ENCODE measurements at places on chromosomes 1 and 21. TPM values are rescaled to one million over a fixed set of nuclear protein-coding genes. Genes with fewer than 3 reads are reported as not detected.

Gene FMO3
- polyA plus RNA-seq, result not detected

Gene ADAM30
- not detected for polyA plus RNA-seq

Gene C8A
- not detected for polyA plus RNA-seq

Gene TTC34
- polyA plus RNA-seq, result not detected

Gene TMEM200B
- 18.7 TPM for polyA plus RNA-seq

Gene ZNF697
- polyA plus RNA-seq, result 0.25 TPM

Gene PROK1
- polyA plus RNA-seq, result not detected

Gene HES2
- 0.09 TPM for polyA plus RNA-seq

Gene EFNA1
- polyA plus RNA-seq, result 83.5 TPM

Gene PHACTR4
- 27.1 TPM for polyA plus RNA-seq

Gene CBR3
- not detected for polyA plus RNA-seq

Gene SLC45A1
- 0.34 TPM for polyA plus RNA-seq

Gene OLIG2
- not detected for polyA plus RNA-seq

Gene DISP3
- polyA plus RNA-seq, result 0.18 TPM

Gene LCE1E
- not detected for polyA plus RNA-seq

Gene RIIAD1
- polyA plus RNA-seq, result 1.1 TPM

Gene KCNT2
- polyA plus RNA-seq, result 2.0 TPM

Gene HFM1
- polyA plus RNA-seq, result 6.0 TPM

Gene SIM2
- polyA plus RNA-seq, result 0.31 TPM

Gene DEPDC1
- polyA plus RNA-seq, result 29.8 TPM

Gene C4BPB
- not detected for polyA plus RNA-seq
